ENCODE measurements at places on chromosomes 6 and 20.
A peak's percentile ranks its signal among the peaks of the same experiment; 100 is the strongest.

GRCh38 chr6:15061180-15061641 lies 184.7 kb upstream of the JARID2 start:
- no peak for DNase-seq

- DNase-seq = peak; percentile 61
Measured at GRCh38 chr20:47125508-47125757, 230.8 kb downstream of the EYA2 start.

DNA sequence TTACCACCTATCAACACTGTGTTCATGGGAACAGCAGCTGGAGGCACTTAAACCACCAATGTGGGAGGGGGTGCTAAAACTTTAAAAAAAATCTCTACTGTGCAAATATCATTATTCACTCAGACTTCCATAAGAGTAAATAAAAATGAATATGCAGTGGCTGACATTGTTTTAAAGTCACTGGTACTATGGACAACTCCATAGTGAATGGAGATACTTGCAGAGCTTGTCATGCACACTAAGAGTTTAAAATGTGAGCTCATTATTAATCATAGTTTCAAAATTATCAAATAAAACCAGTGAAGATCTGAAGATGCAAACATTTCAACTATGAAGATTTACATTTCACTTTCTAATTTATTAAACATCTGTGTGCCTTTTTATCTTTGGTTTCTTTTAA lies 54.4 kb downstream of the RFX6 start:
- no peak for DNase-seq

DNA sequence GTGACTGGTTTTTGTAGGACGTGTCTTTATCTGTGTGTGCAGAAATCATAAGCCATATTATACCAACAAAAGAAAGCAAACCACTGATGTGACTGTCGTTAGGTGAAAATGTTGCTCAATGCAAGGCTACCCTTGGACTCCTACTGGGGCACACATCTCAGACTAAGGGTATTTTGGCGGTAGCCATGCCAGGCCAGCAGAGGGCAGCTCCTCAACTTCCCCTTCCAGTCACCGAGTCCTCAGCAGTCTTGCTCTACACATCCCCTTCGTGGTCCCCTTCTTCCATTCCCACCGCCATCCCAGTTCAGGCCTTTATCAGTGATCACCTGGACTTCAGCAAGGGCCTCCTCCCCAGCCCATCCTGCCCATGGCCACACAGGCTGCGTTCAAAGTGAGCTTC lies 113.7 kb upstream of the GGTLC1 start:
- DNase-seq = no peak

- no peak for DNase-seq
Measured at GRCh38 chr6:6191476-6191875, 129.0 kb downstream of the F13A1 start.

- no peak for DNase-seq
Measured at GRCh38 chr20:33059741-33060390, 6.2 kb downstream of the BPIFB3 start.

Measured in fibroblast of skin of abdomen (primary cell).